ENCODE measurements at places on chromosomes 2 and 18.

- H3K27me3 ChIP-seq: peaks cover 42% of the 10 kb centered on the region
- H3K4me1 ChIP-seq: peaks cover 3% of the 10 kb centered on the region
- H3K36me3 ChIP-seq: no peaks in the 10 kb centered on the region
- DNase-seq: peak; percentile 64
- peak within 1 kb of the TSS; percentile 66 for H3K4me3 ChIP-seq
Observed at GRCh38 chr18:50559752-50560680, at the start of gene MAPK4. Gene MAPK4 (plus strand): TSS chr18:50560087. CDS start chr18:50663959, 103,872 bp downstream.

GRCh38 chr2:73917296-73917695, 9.4 kb upstream of the DGUOK start:
- H3K4me3 ChIP-seq: no peak overlapping the region
- no peaks in the 10 kb centered on the region for H3K27me3 ChIP-seq
- no peak overlapping the region for H3K27ac ChIP-seq
- DNase-seq: no peak
- H3K36me3 ChIP-seq: no peaks in the 10 kb centered on the region
- peaks cover 6% of the 10 kb centered on the region for H3K4me1 ChIP-seq

- H3K4me3 ChIP-seq: no peak overlapping the region
- H3K27ac ChIP-seq: no peak overlapping the region
Observed at GRCh38 chr2:17299891-17300540, 218.2 kb downstream of the RAD51AP2 start.

- H3K4me1 ChIP-seq: no peaks in the 10 kb centered on the region
- no peak for DNase-seq
- H3K4me3 ChIP-seq: no peak overlapping the region
- no peaks in the 10 kb centered on the region for H3K36me3 ChIP-seq
Observed at GRCh38 chr2:133503323-133503722, 64.9 kb downstream of the NCKAP5 start.

DNA sequence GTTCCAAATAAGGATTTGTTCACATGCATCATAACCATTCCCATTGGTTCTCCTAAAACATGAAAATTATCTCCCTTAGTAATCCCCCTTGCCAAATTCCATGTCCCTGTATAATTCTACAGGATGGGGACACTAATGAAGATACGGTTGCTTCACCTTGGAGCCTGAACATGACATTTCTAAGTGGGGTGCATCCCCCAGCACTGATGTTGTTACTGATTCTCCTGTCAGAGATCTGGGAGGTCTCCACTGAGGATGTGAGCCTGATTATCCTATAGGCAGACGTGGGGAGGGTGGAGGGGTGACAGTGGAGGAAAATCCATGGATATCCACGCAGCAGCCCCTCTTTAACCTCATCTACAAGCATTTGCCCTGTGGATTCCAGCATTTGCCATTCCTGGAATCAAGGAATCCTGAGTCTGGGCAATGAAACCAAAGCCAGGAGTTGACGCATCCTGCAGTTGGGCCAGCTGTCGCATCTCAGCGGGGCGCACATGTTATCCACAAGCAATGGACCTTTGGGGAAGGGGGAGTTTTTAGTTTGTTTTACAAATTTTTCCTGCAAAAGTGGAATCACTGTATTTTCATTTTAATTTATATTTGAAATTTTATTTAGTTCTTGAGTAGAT, 57.3 kb downstream of the HK2 start:
- peaks cover 2% of the 10 kb centered on the region for H3K4me1 ChIP-seq
- no peak for DNase-seq
- peaks cover 49% of the 10 kb centered on the region for H3K36me3 ChIP-seq
- no peak overlapping the region for H3K4me3 ChIP-seq

DNA sequence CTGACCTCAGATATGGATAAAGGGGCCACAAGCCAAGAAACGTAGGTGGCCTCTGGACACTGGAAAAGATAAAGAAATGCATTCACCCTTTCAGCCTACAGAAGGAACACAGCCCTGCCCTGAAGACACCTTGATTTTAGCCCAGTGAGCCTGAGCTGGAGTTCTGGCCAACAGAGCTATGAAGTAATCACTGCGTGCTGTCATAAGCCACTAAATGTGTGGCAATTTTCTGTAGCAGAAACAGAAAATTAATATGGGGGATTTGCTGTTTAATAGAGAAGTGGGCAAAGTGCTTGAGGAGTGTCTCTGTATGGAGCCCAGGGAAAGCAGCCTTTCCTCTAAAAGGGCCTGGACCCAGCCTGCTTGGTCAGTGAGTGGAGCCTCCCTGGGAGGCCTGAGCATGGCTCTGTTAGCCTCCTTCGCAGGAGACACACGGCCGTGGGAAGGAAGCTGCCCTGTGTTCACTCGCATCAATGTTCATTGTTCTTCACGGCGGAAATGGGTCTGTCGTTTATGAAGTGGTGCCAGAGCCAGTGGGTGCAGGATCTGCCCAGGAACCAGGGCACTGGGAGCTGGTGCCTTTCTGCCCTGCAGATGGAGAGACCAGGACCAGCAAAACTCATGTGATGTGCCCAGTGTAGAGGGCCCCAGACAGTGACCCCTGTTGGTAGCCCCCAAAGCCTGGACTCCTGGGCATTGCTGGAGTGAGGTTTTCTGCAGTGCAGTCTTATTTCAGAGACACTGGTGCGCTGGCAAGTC, 268.9 kb downstream of the NDUFA10 start:
- no peak overlapping the region for H3K4me3 ChIP-seq
- peaks cover 14% of the 10 kb centered on the region for H3K4me1 ChIP-seq
- H3K27me3 ChIP-seq: no peaks in the 10 kb centered on the region
- no peaks in the 10 kb centered on the region for H3K36me3 ChIP-seq
- no peak overlapping the region for H3K27ac ChIP-seq
- no peak for DNase-seq

- peaks cover 4% of the 10 kb centered on the region for H3K4me1 ChIP-seq
- H3K27me3 ChIP-seq: no peaks in the 10 kb centered on the region
Observed at GRCh38 chr2:138515092-138515491, 13.5 kb downstream of the SPOPL start.

DNA sequence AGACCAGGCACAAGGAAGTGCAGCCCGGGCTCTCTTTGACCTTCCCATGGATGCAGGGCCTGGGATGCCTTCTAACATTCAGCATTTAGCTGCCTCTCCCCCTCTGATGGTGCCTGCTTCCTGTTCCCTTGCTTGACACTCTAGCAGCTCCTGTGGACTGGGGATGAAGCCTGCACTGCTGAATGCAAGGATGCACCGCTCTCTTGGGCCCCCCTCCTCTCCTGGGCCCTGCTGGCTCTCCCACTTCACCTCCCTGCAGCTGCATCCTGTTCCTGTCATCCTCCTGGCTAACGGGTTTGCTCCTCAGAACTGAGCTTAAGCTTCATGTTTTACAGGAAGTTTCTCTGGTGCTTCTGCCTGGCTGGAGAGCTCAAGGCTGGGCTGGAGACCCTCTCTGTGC, 254.1 kb downstream of the TSN start:
- DNase-seq: no peak
- H3K27me3 ChIP-seq: no peaks in the 10 kb centered on the region
- H3K4me1 ChIP-seq: peaks cover 2% of the 10 kb centered on the region
- no peaks in the 10 kb centered on the region for H3K36me3 ChIP-seq

- no peak overlapping the region for H3K4me3 ChIP-seq
- H3K27me3 ChIP-seq: no peaks in the 10 kb centered on the region
- H3K4me1 ChIP-seq: no peaks in the 10 kb centered on the region
- H3K27ac ChIP-seq: no peak overlapping the region
Observed at GRCh38 chr2:189116087-189116486, 63.5 kb downstream of the COL5A2 start.

GRCh38 chr2:121810959-121811853, 55.8 kb downstream of the TSN start:
- no peaks in the 10 kb centered on the region for H3K36me3 ChIP-seq
- no peak for DNase-seq
- H3K27ac ChIP-seq: no peak overlapping the region
- no peak overlapping the region for H3K4me3 ChIP-seq
- H3K27me3 ChIP-seq: no peaks in the 10 kb centered on the region

- H3K27ac ChIP-seq: no peak overlapping the region
- no peaks in the 10 kb centered on the region for H3K27me3 ChIP-seq
- no peaks in the 10 kb centered on the region for H3K36me3 ChIP-seq
- no peak for DNase-seq
Observed at GRCh38 chr2:153432381-153432780, 46.2 kb downstream of the RPRM start.

DNA sequence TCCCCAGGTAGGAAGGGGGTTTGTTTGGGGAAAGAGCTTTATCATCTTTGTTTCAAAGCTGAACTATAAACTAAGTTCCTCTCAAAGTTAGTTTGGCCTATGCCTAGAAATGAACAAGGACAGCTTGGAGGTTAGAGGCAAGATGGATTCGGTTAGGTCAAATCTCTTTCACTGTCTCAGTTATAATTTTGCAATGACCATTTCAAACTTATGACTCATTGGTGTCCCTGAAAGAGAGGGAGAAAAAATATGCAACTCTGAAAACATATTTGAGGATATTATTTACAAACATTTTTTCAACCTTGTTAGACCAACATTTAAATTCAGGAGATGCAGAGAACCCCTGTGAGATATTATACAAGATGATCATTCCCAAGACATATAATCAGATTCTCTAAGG, 95.7 kb downstream of the EFEMP1 start:
- H3K36me3 ChIP-seq: no peaks in the 10 kb centered on the region
- no peaks in the 10 kb centered on the region for H3K27me3 ChIP-seq
- DNase-seq: no peak
- H3K4me3 ChIP-seq: no peak overlapping the region

- no peak for DNase-seq
- H3K4me3 ChIP-seq: no peak overlapping the region
- H3K36me3 ChIP-seq: peaks cover 4% of the 10 kb centered on the region
- no peaks in the 10 kb centered on the region for H3K4me1 ChIP-seq
- no peak overlapping the region for H3K27ac ChIP-seq
Observed at GRCh38 chr2:181063696-181064095, 83.3 kb downstream of the UBE2E3 start.

- no peaks in the 10 kb centered on the region for H3K27me3 ChIP-seq
- peaks cover 13% of the 10 kb centered on the region for H3K4me1 ChIP-seq
Observed at GRCh38 chr2:148814860-148815419, 60.1 kb upstream of the KIF5C start.

- no peaks in the 10 kb centered on the region for H3K4me1 ChIP-seq
- H3K36me3 ChIP-seq: no peaks in the 10 kb centered on the region
- H3K27ac ChIP-seq: no peak overlapping the region
- H3K4me3 ChIP-seq: no peak overlapping the region
- DNase-seq: no peak
Observed at GRCh38 chr18:22005191-22005841, 164.1 kb upstream of the GATA6 start.

GRCh38 chr18:50277942-50278341, 3.4 kb downstream of the MBD1 start:
- no peak overlapping the region for H3K4me3 ChIP-seq
- no peak for DNase-seq
- H3K36me3 ChIP-seq: peaks cover 40% of the 10 kb centered on the region
- H3K27me3 ChIP-seq: no peaks in the 10 kb centered on the region

- H3K4me1 ChIP-seq: peaks cover 2% of the 10 kb centered on the region
- no peaks in the 10 kb centered on the region for H3K36me3 ChIP-seq
- no peaks in the 10 kb centered on the region for H3K27me3 ChIP-seq
- H3K4me3 ChIP-seq: peak overlapping the region; percentile 19
- peak; percentile 72 for DNase-seq
- H3K27ac ChIP-seq: peak overlapping the region; percentile 77
Observed at GRCh38 chr2:195612611-195613495, 44.2 kb upstream of the SLC39A10 start.

DNA sequence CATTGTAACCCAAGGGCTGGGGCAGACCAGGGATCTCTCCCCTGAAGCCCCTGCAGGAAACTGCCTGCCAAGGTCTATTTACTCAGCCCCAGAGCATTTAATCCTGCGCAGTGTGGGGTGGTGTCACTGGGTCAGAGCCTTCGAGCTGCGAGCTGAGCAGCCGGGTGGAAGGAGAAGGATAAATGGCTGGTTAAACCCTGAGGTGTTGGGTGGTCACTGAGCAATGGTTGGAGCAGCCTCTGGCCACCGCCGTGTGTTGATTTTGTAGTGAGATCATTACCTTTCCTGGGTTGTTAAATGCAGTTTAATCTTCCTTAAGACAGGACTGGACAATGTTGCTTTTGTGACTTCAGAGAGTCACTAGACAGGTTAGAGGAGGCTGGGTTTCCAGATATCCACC, 98.1 kb downstream of the SETBP1 start:
- H3K4me1 ChIP-seq: no peaks in the 10 kb centered on the region
- H3K4me3 ChIP-seq: no peak overlapping the region
- no peak for DNase-seq
- no peaks in the 10 kb centered on the region for H3K36me3 ChIP-seq

DNA sequence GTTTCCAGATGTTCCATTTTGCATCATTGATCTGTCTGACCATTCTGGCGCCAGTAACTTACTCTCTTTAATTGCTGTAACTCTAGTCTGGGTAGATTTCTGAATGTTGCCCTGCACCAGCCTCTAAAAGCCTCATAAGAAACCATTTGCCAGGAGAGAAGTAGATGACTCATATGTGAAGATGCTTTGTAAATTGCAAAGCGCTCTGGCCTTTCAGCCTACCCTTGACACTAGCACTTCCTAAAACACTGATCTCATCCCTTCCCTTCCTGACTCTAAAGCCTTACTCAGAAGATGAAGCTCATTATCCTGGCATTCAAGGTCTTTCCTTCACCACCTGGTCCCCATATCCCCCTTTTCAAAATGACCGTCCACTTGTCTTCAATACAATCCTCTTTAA, 193.2 kb upstream of the MEX3C start:
- no peak overlapping the region for H3K27ac ChIP-seq
- no peaks in the 10 kb centered on the region for H3K4me1 ChIP-seq
- DNase-seq: no peak
- no peak overlapping the region for H3K4me3 ChIP-seq
- no peaks in the 10 kb centered on the region for H3K36me3 ChIP-seq

GRCh38 chr2:196233021-196233804, 61.8 kb upstream of the STK17B start:
- no peak overlapping the region for H3K27ac ChIP-seq
- no peaks in the 10 kb centered on the region for H3K36me3 ChIP-seq
- no peak for DNase-seq
- H3K27me3 ChIP-seq: no peaks in the 10 kb centered on the region
- H3K4me3 ChIP-seq: no peak overlapping the region

GRCh38 chr2:57696016-57696415, 350.6 kb upstream of the VRK2 start:
- no peak overlapping the region for H3K4me3 ChIP-seq
- H3K36me3 ChIP-seq: no peaks in the 10 kb centered on the region
- peaks cover 4% of the 10 kb centered on the region for H3K4me1 ChIP-seq
- H3K27me3 ChIP-seq: no peaks in the 10 kb centered on the region

- no peaks in the 10 kb centered on the region for H3K27me3 ChIP-seq
- no peak within 1 kb of the TSS for H3K27ac ChIP-seq
- no peak within 1 kb of the TSS for H3K4me3 ChIP-seq
- no peaks in the 10 kb centered on the region for H3K36me3 ChIP-seq
Observed at GRCh38 chr2:68974251-68974650, at the start of gene GKN1. Gene GKN1 (plus strand): TSS chr2:68974636. CDS start chr2:68974678, 42 bp downstream.

GRCh38 chr2:160826496-160826895, 332.9 kb upstream of the RBMS1 start:
- no peak overlapping the region for H3K4me3 ChIP-seq
- H3K27ac ChIP-seq: no peak overlapping the region
- no peak for DNase-seq
- no peaks in the 10 kb centered on the region for H3K36me3 ChIP-seq

- H3K27ac ChIP-seq: no peak overlapping the region
- H3K4me1 ChIP-seq: no peaks in the 10 kb centered on the region
- DNase-seq: no peak
- no peaks in the 10 kb centered on the region for H3K36me3 ChIP-seq
- no peak overlapping the region for H3K4me3 ChIP-seq
Observed at GRCh38 chr2:124834331-124834730, 809.2 kb downstream of the CNTNAP5 start.

GRCh38 chr18:13804305-13804704, 19.6 kb upstream of the MC5R start:
- H3K4me1 ChIP-seq: peaks cover 25% of the 10 kb centered on the region
- peaks cover 13% of the 10 kb centered on the region for H3K27me3 ChIP-seq
- no peak for DNase-seq
